Stimulated activated CD8-positive, alpha-beta memory T cell treated with anti-CD3 and anti-CD28 coated beads, Interleukin-4, amount 100 ng/mL, for 1 hour (primary cell): ENCODE measurements at places on chromosomes 2 and 18.
A peak's percentile ranks its signal among the peaks of the same experiment; 100 is the strongest.

GRCh38 chr18:67381608-67382150, 134.8 kb downstream of the DSEL start:
- DNase-seq = no peak

GRCh38 chr2:120978359-120979050, 242.8 kb downstream of the GLI2 start:
- DNase-seq = no peak

GRCh38 chr2:8144785-8145184, 537.1 kb upstream of the ID2 start:
- DNase-seq = no peak

- DNase-seq = no peak
These were observed 139.5 kb downstream of the HAUS1 start for GRCh38 chr18:46243673-46244072.

- DNase-seq = peak; percentile 9
These were observed 664 bp downstream of the CAMKMT start for GRCh38 chr2:44362207-44363015.

DNA sequence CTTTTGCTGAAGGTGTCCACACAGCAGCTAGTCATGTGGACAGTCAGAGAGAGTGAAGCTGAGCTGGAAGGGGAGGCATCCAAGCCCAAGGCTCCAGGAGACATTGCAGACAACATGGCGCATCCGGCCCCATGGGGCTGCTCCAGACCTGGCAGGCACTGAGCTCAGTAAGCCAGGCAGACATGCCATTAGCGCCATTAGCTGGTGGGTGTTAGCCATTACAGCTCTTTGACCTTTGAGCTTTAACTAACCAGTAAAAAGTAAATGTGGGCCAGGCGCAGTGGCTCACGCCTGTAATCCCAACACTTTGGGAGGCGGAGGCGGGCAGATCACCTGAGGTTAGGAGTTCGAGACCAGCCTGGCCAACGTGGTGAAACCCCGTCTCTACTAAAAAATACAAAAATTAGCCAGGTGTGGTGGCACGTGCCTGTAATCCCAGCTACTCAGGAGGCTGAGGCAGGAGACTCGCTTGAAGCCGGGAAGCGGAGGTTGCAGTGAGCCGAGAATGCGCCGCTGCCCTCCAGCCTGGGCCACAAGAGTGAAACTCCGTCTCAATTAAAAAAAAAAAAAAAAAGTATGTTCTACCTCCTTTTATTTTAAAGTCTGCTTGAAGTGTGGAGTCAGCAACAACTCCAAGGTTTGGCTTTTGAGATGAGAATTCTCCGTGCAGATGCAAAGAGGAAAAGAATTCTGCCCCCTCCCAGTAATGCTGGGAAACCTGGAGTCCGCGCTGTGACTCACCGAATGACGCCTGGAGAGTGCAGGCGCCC, 69.4 kb downstream of the TWSG1 start:
- DNase-seq = no peak

GRCh38 chr2:61948661-61949457, 43.4 kb downstream of the COMMD1 start:
- no peak for DNase-seq

DNA sequence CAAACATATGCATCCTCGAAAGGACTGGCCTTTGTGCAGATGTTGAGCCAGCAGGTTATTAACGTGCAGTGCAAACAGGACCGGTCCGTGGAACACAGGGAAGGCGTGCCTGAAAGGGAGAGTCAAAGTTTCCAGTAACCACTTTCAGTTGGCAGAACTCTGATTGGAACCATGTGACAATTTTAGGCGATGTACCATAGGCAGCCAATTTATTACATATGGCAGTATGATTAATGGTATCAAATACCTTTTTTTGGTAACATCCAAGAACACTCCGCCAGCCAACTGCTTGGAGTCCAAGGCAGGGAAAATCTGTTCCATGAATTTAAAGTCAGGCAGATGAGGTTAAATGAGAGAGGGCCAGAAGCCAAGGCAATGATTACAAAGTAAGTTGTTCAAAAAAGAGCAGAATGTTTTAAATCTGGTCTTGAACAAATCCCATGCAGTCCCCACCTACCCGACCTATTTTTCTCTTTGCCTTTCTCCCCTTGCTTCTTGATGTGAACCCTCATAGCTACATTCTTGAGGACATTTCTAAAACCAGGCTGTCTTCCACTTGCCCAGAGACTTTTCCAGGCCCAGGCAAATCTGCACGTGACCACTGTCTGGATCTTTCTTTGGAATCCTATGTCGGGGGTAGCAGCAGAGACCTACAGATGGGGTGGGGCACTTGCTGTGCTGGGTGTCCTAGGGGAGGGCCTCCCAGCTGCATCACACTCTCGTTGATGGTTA, 351.7 kb downstream of the HRH4 start:
- no peak for DNase-seq

DNA sequence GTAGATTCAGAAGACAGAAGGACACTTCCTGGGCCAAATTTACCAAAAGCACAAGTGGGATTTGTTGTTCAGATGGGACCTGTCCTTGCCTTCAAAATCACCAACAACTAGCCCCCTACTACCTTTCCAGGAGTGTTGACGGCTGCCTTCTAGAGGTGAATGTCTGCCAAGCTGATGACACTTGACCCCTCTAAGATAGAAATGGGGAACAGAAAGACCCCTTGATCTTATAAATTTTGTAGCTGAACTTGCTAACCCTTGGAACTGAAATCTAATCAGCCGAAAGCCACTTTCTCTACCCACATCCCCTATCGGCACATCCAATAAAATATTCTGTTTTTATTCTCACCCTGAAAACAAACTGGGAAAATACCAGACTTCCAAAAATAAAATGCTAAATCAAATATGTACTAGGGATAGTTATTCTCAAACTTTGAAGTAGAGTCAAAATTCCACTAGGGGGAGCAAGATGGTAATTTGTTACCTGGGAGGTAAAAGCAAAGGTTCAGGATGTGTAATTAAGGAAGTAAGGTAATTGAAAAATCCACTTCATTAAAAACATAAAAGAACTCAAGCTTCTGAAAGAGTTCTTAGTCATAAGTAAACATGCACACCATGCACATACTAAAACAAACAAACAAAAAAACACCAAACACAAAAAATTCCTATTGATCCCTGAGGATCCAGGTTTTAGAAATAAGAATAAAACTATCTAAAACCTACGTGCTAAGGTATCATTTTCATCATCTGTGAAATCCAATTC, 119.2 kb downstream of the ANKRD44 start:
- DNase-seq = no peak
